Breast epithelium (tissue), 4 donors: ENCODE measurements at places on chromosomes 4 and X.

DNA sequence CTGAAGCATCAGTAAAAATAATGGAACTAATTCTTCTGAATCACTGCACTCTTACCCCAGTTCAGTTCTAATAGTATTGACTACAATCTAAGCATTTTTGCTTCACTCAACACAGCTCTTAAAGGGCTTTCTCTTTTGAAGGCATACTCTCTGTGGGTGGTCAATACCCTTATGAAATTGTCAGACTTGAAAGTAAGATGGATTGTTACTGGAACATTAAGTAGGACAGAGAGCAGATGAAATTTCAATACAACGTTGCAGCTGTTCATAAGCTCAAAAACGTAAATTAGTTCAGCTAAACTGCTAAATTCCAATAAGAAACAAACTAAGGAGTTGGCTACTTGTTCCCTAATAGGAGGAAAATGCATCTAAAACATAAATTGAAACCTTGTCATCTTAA lies 352.3 kb upstream of the TENM3 start:
- DNase-seq: no peak

DNA sequence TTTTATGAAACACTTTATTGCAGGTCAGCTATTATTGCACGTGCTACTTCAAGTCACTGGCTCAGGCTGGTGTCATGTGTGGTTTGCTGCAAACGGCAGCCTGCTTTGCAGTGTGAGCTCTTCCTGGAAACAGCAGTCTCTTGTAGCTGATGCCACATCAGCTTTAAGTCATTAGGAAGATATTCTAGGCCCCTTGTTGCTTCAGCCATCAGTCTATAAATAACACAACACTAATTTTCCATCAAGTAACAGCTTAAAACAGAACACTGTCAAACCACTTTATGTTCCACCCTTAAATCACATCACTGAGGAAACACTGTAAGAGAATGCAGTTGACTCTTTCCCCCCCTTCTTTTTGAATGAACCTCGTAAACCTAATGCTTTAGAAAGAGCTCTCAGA lies 93.8 kb downstream of the GATB start:
- no peak for DNase-seq

- DNase-seq: no peak
Measured at GRCh38 chr4:184688447-184688846, 38.9 kb downstream of the PRIMPOL start.

- DNase-seq: no peak
Measured at GRCh38 chr4:89765966-89766365, 71.0 kb downstream of the SNCA start.

DNA sequence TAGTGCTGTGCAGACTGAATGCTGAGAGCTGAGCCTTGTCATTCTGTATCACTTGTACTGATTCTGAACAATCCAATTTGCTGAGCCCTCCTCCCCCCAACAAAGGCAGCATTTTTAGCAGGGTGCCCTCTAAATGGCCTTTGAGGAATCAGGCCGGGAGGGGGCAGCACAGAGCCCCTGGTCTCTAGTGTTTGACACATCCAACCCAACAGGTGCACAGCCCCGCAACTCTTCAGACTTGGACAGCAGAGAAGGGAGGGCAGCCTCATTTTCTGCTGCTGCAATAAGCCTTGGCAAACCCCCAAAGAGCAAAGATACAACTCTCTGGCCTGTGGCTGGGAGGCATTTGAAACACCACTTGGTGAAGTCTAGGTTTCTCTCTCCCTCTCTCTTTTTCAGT lies 3.4 kb downstream of the ATP1B4 start:
- DNase-seq: no peak

- DNase-seq: no peak
Measured at GRCh38 chr4:112857461-112857860, 192.0 kb upstream of the ANK2 start.

GRCh38 chr4:82811392-82811791 lies 12.8 kb upstream of the SCD5 start:
- no peak for DNase-seq

DNA sequence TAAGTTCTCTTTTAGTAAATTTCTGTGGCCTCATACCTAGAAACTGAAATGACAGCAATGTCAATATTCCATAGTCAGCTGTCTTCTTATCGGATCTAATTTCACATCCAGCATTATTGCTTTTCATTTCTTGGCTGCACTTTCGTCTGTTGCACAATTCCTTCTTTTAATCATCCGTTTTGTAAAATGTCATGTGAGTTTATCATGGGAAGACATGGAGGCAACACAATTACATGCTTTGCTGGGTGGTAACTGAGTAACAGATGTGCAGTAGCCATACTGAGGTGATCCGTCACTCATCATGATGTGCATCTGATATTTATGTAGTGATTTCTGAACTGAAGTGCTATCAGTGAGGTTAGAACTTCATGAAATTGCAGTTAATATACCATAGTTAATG lies 68.3 kb upstream of the SLC7A11 start:
- DNase-seq: no peak

DNA sequence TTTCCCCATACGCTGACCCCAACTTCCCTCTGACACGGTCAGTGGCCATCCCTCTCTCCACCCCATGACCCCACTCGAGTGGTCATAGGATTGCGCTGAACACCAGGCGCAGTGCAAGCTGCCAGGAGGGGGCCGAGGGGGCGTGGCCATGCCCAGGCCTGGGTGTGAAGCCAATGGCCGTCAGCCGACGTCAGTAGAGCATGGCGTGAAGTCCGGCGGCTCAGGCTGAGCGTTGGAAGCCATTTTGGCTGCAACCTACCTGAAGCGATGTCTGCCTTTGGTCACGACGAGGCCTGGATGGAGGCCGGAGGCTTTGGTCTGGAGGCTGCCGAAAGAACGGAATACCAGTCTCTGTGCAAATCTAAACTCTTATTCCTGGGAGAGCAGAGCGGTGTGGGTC lies at the start of gene RAB41:
Gene RAB41, plus strand, starts transcription at position 222 of the 400 bp plus-strand sequence. Its CDS starts 46 bp downstream, at position 268.
- no peak for DNase-seq

GRCh38 chr4:74838746-74839370 lies 44.5 kb upstream of the BTC start:
- DNase-seq: no peak

DNA sequence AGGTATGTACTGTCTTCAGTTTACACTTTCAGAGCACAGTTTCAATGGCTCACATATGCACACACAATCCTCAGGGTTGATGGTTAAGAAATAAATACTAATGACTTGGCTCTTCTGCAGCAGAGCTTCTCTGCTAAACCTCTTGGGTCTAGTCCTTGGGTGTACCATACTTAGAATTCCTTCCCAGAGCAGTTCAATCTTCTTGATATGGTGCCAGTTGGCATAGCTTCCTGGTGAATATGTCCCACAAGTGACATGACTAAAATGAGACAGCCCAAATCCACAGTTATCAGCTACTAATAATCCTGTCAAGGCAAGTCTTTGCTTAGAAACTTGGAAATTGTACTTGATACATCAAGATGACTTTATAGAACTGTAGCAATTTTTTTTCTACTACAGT lies 654.4 kb downstream of the IQCM start:
- no peak for DNase-seq

DNA sequence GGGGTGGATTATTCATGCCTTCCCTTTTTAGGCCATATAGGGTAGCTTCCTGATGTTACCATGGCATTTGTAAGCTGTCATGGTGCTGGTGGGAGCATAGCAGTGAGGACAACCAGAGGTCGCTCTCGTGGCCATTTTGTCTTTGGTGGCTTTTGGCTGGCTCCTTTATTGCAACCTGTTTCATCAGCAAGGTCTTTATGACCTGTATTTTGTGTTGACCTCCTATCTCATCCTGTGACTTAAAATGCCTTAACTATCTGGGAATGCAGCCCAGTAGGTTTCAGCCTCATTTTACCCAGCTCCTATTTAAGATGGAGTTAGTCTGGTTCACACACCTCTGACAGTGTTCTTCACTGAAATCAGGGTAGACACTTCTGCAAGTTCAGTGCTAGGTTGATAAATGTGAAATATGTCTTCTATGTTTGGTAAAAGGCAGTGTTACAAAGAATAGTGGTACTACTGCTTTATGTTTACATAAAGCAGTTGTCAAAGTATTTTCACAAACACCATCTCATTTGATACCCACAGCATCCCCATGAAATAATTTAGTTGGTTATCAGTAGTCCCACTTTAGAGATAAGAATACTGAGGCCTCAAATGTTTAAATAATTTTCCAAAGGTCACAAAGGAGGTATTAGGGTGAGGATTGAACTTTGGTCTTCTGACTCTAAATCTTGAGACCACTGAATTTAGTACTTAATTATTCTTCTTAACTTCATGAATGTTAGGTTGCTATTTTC lies 77.1 kb upstream of the C4orf54 start:
- no peak for DNase-seq

DNA sequence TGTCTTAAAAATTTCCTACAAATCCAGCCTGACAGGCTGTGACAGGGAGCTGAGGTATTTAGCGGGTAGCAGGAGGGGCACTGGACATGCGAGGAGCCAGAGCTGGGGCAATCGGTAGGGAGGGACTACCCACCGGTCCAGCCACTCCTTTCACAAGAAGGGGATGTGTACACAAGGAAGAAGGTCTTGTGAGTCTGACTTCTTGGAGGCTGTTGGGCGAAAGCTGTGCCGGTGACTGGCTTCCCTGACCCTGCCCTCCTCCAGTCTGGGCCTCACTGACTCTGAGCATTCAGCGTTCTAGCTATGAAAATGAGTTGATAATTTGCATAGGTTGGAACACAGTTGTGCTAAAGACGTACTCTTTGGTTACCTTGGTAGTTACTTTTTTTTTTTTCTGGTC lies 12.7 kb upstream of the CXCL8 start:
- no peak for DNase-seq

DNA sequence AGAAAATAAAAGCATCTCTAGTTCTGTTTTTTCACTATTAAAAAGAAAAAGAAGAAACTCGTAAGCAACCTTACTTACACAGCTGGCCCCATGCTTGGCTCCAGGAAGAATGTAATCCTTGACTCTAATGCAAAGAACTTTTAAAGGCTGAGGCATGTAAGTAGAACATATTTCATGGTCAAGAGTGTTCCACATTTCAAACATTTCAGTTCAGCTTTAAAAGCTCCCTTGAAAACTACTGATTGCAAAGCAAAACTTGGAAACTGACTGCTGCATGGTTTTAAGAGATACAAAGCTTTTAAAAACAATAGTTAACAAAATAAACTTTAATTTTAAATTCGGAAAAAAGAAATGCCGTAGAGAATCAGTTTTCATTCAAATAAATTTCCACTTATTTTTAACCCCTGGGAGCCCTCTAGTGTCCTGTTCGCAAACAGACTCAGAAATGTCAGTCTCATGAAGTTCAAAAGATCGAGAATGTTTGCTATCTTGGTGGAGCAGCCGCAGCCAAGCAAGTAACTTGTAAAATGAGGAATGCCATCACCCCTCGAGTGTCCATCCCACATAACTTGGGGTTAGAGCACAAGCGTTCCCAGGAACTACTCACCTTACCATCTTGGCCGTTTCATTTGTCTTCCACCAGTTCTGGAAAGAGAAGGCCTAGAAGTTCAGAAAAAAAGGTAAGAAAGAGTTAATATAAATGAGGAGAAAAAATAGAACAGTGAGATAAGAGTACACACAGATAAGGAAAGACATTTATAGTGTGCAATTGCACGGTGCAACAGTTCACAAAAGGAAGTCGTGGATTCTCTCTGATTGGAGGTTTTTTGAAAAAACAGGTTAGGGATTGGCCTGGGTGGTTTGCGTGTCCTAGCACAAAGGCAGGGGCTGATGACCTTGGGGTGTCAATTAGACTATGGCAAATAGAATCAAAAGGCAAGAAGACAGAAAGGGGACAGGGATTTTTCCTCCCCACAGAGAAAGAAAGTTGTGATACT lies at the start of gene GASK1B:
Gene GASK1B, minus strand, starts transcription at position 765 of the 998 bp plus-strand sequence. CDS start 1,650 bp downstream, outside the sequence.
- DNase-seq: no peak

GRCh38 chrX:154490021-154490413 lies 412 bp downstream of the SLC10A3 start:
- DNase-seq: no peak

DNA sequence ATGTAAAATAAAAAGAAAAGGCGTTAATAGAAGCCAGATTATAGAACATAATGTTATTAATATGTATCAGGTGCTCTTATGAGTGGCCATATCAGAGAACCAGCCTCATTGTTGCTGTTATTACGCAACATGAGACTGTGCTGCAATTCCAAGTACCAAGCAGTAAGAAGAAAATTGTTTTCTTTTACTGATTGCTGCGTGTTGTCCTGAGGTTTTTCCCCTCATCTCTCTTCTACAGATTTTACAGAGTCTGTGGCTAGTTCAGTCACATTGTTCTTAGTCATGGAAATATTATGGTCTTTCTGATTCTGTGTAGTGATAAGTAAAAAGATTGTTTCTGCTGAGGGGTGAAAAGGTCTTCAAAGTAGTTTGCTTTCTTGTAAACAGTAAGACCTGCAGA lies 55.9 kb downstream of the NPNT start:
- DNase-seq: no peak

DNA sequence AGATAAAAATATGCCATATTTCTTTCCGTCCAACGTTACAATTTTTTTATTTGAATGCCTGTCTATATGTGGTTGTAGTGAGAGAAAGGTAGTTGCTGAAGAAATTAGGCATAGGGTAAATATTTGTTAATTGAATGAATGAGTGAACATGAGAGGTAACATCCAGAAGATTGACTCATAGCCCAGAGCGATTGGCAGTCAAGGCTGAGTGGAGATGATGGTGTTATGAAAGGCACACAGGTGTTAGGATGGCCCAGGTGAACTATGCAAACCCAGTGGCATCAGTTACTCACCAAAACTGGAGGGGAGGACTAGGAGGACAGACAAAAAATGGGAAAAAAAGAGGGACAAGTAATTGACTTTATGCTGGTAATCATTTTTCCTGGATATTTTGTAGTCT lies 31.7 kb upstream of the SPRY1 start:
- no peak for DNase-seq

DNA sequence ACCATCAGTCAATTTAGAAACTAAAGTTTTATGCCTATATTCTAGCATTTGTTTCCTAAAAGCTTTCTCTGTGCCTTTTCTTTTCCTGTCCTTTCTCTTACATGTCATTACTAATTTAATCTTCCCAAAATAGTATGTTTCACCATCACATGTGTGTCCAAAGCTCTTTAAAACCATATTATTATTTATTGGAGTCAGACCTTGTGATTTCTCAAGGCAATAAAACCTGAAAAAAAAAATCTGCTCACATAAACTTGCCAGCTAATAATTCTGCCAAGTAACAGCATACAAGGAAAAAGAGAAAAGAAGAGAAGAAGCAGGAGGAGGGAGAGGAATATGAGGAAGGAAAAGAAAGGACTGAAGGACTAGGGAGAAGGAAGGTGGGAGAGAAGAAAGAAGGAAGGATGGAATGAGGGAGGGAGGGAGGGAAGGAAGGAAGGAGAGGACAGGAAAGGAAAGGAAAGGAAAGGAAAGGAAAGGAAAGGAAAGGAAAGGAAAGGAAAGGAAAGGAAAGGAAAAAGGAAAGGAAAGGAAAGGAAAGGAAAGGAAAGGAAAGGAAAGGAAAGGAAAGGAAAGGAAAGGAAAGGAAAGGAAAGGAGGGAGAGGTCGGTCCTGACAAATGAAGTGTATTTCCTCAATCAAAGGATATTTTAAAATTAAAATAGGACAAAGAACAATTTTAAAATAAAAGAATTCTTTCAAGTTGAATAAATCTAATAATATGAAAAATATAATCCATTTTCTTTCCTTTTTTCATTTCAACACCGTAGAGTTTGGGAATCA lies 57.4 kb downstream of the ANTXR2 start:
- no peak for DNase-seq

- DNase-seq: no peak
Measured at GRCh38 chrX:123878252-123878721, 18.4 kb downstream of the XIAP start.

GRCh38 chr4:127140306-127140705 lies 492.5 kb upstream of the INTU start:
- DNase-seq: no peak
